ENCODE measurements at places on chromosomes 12 and 14. TPM values are rescaled to one million over a fixed set of nuclear protein-coding genes. Genes with fewer than 3 reads are reported as not detected.

The C3AR1 gene
- 3.5 TPM for total RNA-seq

DNA sequence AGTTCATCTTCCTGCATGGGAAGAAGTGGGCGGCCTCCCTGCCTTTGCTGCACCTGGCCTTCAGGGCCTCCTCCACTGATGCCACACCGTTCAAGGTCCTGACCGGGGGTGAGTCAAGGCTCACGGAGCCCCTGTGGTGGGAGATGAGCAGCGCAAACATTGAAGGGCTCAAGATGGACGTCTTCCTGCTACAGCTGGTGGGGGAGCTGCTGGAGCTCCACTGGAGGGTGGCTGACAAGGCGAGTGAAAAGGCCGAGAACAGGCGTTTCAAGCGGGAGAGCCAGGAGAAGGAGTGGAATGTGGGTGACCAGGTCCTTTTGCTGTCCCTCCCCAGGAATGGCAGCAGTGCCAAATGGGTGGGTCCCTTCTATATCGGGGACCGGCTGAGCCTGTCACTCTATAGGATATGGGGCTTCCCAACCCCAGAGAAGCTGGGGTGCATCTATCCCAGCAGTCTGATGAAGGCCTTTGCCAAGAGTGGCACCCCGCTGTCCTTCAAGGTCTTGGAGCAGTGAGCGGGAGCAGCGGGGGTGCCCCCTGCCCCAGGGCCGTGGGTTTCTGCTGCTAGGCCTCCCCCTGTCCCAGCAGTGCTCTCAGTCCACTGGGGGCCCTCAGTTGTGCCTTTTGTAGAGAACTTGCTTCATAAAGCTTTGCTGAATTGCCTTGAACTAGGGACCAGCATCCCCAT is 12.4 kb downstream of the CBLN3 start:
- H3K27ac ChIP-seq: no peak overlapping the region
- no peaks in the 10 kb centered on the region for H3K36me3 ChIP-seq
- no peak overlapping the region for H3K4me3 ChIP-seq

GRCh38 chr14:63901434-63902085 is 48.8 kb downstream of the SYNE2 start:
- no peaks in the 10 kb centered on the region for H3K27me3 ChIP-seq
- peak; percentile 31 for DNase-seq
- no peak overlapping the region for H3K4me3 ChIP-seq
- no peaks in the 10 kb centered on the region for H3K36me3 ChIP-seq

GRCh38 chr14:46054526-46054925 is 597.1 kb downstream of the RPL10L start:
- no peaks in the 10 kb centered on the region for H3K27me3 ChIP-seq
- H3K4me3 ChIP-seq: no peak overlapping the region
- DNase-seq: no peak
- H3K27ac ChIP-seq: no peak overlapping the region
- H3K36me3 ChIP-seq: no peaks in the 10 kb centered on the region

The MTA1 gene
- total RNA-seq: 250 TPM

DNA sequence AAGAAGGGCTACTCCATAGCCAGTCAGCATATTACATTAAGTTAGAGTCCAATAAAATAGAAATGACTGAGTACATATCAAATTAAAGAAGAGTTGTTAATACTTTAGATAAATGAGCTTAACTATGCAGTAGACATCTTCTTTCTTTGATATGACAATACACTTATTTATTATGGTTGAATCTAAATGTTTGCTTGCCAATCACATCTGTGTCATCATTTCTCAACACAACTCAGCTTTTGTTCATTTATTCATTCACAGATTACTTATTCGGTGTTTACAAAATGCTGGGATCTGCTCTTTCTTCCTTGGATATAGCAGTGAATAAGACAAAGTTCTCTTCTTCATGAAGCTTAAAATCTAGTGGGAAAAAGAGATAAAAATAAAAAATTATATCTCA is 614.6 kb upstream of the ATP2B1 start:
- no peaks in the 10 kb centered on the region for H3K36me3 ChIP-seq
- no peak for DNase-seq
- H3K27me3 ChIP-seq: no peaks in the 10 kb centered on the region
- H3K4me3 ChIP-seq: no peak overlapping the region

GRCh38 chr14:52026901-52027300 is 37.6 kb downstream of the RTRAF start:
- peaks cover 11% of the 10 kb centered on the region for H3K36me3 ChIP-seq
- no peaks in the 10 kb centered on the region for H3K27me3 ChIP-seq

The RD3L gene
- total RNA-seq: not detected

DNA sequence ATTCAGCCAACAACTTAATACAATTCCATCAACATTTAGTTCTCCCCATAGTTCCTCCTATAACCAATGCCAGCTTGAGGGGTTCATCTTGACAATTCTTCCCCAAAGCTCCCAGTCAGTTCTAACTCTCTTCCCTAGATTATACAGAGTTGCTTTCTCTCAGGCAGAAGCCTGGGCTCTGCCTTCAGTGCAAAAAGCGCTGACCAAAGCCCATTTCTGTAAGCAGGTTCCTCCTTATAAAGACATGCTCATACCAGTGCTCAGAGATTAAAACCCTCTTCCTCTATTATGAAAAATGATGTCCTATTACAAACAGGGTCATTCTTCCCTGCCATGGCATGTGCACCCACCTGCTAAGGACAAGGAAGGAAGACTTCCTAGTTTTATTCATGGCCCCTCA is 16.2 kb downstream of the SPIC start:
- no peak overlapping the region for H3K4me3 ChIP-seq
- H3K27me3 ChIP-seq: no peaks in the 10 kb centered on the region
- no peaks in the 10 kb centered on the region for H3K4me1 ChIP-seq

The OR4E2 gene
- 10.8 TPM for total RNA-seq

The NRL gene
- total RNA-seq: 1.6 TPM

DNA sequence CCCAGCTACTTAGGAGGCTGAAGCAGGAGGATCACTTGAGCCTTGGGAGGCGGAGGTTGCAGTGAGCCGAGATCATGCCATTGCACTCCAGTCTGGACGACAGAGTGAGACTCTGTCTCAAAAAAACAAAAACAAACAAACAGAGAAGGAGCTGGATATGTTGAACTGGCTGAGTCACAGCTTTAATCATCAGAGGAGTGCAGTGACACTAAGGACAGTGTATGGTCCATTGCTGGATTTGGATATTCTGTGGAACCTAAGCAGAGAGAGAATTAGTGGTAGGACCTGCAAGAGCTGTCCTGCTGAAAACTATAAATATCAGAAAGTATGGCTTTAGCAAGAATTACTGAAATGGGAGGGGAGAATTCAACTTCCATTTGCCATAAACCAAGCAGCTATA is 163.0 kb upstream of the PELI2 start:
- DNase-seq: no peak
- H3K4me3 ChIP-seq: no peak overlapping the region
- no peaks in the 10 kb centered on the region for H3K27me3 ChIP-seq
- H3K4me1 ChIP-seq: no peaks in the 10 kb centered on the region
- H3K27ac ChIP-seq: no peak overlapping the region

GRCh38 chr12:3560295-3560620 is 69.3 kb downstream of the PRMT8 start:
- H3K4me3 ChIP-seq: no peak overlapping the region
- H3K27me3 ChIP-seq: peaks cover 20% of the 10 kb centered on the region
- H3K36me3 ChIP-seq: no peaks in the 10 kb centered on the region
- no peaks in the 10 kb centered on the region for H3K4me1 ChIP-seq
- no peak for DNase-seq
- no peak overlapping the region for H3K27ac ChIP-seq

- H3K4me3 ChIP-seq: no peak overlapping the region
- H3K27me3 ChIP-seq: no peaks in the 10 kb centered on the region
- peak; percentile 88 for DNase-seq
- no peak overlapping the region for H3K27ac ChIP-seq
- H3K36me3 ChIP-seq: no peaks in the 10 kb centered on the region
Observed at GRCh38 chr14:58171090-58171489, 19.1 kb upstream of the ARMH4 start.

DNA sequence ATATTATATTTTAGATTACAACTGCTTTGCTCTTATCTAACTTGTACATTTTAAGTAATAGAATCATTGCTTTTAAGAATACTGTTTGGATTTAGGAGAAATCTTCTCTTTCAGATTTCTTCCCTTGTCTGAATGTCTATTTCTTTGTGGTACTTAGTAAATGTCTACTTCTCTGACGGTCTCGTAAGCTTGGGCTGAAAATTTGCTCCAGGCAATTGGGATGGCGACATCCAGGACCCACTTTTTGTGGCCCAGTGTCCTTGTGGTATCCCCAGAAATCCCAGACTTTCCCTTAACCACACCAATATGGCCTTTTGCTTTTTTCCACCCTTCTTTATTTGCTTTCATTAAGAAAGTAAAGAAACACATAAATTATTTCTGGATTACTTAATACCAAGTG is 24.0 kb upstream of the CCER1 start:
- no peaks in the 10 kb centered on the region for H3K27me3 ChIP-seq
- H3K27ac ChIP-seq: no peak overlapping the region
- no peak overlapping the region for H3K4me3 ChIP-seq

- no peak overlapping the region for H3K4me3 ChIP-seq
- peaks cover 12% of the 10 kb centered on the region for H3K4me1 ChIP-seq
- H3K36me3 ChIP-seq: no peaks in the 10 kb centered on the region
- DNase-seq: no peak
Observed at GRCh38 chr12:43696154-43696553, 62.4 kb downstream of the PUS7L start.

The SIVA1 gene
- total RNA-seq: 79.6 TPM

The TAS2R30 gene
- total RNA-seq: 3.5 TPM

GRCh38 chr14:57085801-57086200 is 182.9 kb downstream of the EXOC5 start:
- H3K36me3 ChIP-seq: no peaks in the 10 kb centered on the region
- no peaks in the 10 kb centered on the region for H3K27me3 ChIP-seq
- no peak overlapping the region for H3K4me3 ChIP-seq
- peaks cover 6% of the 10 kb centered on the region for H3K4me1 ChIP-seq
- H3K27ac ChIP-seq: no peak overlapping the region

The SELPLG gene
- total RNA-seq: 0.34 TPM

The PTPRO gene
- total RNA-seq: 2.8 TPM

The TTC7B gene
- 39.2 TPM for total RNA-seq

The KLRC1 gene
- not detected for total RNA-seq

GRCh38 chr12:93790472-93791152 is 113.4 kb downstream of the CRADD start:
- H3K27me3 ChIP-seq: no peaks in the 10 kb centered on the region
- peak; percentile 72 for DNase-seq
- no peak overlapping the region for H3K27ac ChIP-seq
- peaks cover 9% of the 10 kb centered on the region for H3K4me1 ChIP-seq
- no peak overlapping the region for H3K4me3 ChIP-seq
- no peaks in the 10 kb centered on the region for H3K36me3 ChIP-seq

DNA sequence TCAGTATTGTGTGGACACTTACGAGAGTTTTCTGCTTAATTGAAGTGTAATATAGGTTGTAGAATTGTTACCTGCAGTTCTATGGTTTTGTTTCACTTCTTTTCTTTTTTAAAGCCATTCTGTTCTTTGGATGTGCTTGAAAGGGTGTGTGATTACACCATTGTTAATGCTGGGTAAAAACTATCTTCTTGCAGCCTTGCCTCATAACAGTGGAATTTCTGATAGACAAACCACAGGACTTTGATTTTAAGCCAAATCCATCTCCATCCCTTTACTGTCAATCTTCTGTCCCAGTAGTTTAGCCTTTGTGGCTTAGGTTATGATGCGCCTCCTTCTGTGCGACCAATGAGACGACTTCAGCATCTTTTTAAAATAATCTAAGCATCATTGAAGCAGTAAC is 182.3 kb downstream of the PELI2 start:
- DNase-seq: peak; percentile 40
- no peak overlapping the region for H3K27ac ChIP-seq
- H3K4me1 ChIP-seq: no peaks in the 10 kb centered on the region
- no peaks in the 10 kb centered on the region for H3K36me3 ChIP-seq

- no peak overlapping the region for H3K4me3 ChIP-seq
- H3K27ac ChIP-seq: no peak overlapping the region
- no peaks in the 10 kb centered on the region for H3K4me1 ChIP-seq
- DNase-seq: no peak
Observed at GRCh38 chr12:94141892-94142291, 6.5 kb upstream of the PLXNC1 start.

The PLCZ1 gene
- total RNA-seq: not detected

The TAS2R7 gene
- total RNA-seq: not detected

DNA sequence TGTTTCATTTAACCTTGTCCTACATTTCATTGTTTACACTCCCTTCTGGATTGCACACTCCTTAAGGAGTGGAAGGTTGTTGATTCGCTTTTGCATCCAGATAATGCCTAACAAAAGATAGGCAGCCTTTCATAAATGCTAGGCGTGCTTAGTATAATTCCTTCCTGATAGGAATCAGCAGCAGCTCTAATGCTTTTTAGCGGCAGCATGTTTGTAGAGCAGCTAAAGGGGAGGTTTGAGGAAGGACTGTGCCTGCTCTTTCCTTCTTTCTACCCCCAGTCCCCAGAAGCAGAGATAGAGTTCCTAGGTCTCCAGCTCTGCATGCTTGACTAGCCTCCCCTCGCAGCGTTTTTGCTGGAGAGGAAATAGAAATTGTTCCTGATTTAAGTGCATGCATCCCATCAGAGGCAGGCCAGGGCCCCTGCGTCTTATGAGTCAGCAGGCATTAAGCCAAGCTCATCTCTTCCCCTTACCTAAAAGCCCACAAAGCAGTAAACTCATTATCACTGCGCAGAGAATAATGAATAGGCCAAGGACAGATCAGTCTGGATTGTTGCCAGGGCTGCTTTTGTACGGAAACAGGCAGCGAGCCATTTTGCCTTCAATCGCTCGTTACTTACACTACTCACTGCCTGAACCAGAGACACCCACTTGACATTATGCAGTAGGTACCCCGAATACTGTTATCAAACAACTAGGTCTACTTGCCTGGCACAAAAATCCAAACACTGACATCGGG is 14.0 kb upstream of the TBPL2 start:
- H3K27me3 ChIP-seq: no peaks in the 10 kb centered on the region
- DNase-seq: peak; percentile 98
- peaks cover 27% of the 10 kb centered on the region for H3K4me1 ChIP-seq
- no peaks in the 10 kb centered on the region for H3K36me3 ChIP-seq
- peak overlapping the region; percentile 72 for H3K27ac ChIP-seq

DNA sequence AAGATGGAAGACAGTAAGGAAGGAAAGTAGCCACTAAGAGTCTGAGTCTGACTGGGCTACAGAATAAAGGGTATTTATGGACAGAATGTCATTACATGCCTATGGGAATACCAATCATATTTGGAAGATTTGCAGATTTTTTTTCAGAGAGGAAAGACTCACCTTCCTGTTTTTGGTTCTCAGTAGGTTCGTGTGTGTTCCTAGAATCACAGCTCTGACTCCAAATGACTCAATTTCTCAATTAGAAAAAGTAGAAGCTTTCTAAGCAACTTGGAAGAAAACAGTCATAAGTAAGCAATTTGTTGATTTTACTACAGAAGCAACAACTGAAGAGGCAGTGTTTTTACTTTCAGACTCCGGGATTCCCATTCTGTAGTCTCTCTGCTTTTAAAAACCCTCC is 15.4 kb upstream of the PAPLN start:
- H3K36me3 ChIP-seq: peaks cover 4% of the 10 kb centered on the region
- H3K27ac ChIP-seq: no peak overlapping the region
- DNase-seq: no peak
- H3K4me1 ChIP-seq: no peaks in the 10 kb centered on the region
- H3K27me3 ChIP-seq: no peaks in the 10 kb centered on the region

GRCh38 chr14:25044106-25044698 is 5.7 kb downstream of the STXBP6 start:
- no peak overlapping the region for H3K4me3 ChIP-seq
- DNase-seq: no peak
- H3K27ac ChIP-seq: no peak overlapping the region
- no peaks in the 10 kb centered on the region for H3K36me3 ChIP-seq
- no peaks in the 10 kb centered on the region for H3K4me1 ChIP-seq
- peaks cover 24% of the 10 kb centered on the region for H3K27me3 ChIP-seq

Measured in A673 (cell line).